ENCODE measurements at places on chromosomes 6 and 20.

DNA sequence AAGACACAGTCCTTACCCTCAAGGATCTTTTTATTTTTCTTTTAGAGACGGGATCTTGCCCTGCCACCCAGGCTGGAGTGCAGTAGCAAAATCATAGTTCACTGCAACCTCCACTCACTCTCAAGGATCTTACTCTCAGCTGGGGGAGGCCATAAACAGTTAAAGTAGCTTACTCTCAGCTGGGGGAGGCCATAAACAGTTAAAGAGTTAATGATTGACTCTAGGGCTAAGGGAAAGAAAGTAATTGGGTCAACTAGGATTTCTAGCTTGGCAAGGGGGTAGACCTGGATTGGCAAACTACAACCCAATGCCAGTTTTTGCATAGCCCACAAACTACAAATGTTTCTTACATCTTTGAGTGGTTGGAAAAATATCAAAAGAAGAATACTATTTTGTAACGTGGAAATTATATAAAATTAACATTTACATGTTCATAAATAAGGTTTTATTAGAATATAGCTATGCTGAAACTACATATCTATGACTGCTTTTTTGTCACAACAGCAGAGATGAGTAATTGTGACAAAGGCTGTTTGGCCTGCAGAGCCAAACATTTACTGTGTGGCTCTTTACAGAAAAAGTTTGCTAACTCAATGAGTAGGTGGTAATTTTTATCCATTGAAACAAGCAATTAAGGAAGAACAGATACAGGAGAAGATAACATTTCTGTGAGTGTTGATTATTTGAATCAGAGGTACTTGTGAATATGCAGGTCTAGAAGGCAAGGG, 46.4 kb downstream of the PTPRA start:
- no peak for DNase-seq

DNA sequence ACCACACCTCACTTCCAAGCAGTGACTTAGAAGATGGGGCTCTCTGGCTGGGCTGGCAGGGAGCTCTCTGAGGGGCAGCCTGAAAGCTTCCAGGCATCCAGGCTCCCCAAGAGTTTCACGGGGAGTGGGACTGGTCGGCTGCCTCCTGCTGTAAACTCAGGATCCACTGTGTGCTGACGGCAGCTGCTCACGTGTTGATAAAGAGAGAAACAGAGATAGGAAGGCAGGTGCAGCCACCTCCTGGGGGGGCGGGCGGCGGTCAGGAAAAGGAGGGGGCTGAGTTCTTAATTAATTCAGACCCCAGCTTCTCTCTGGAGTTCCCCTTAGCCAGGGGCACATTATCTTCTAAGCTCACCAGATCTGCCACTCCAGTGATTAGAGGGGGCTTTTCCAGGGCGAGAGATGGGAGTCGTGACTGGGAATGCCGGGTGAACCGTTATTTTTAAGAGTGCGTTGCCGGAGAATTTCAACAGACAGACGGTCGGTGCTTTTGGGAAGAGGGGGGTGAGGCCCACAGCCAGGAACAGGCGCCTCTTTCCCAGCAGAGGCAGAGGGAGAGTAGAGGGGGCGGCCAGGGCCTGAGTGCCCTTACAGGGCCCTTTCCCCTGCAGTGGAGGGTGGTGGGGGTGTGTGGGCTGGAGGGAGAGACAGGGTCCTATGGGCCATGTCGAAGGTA, 70.9 kb downstream of the CD40 start:
- DNase-seq, result peak; percentile 28

- no peak for DNase-seq
Observed at GRCh38 chr20:4666001-4666479, 55.7 kb upstream of the PRND start.

- no peak for DNase-seq
Observed at GRCh38 chr20:38126932-38127621, 38.0 kb downstream of the TGM2 start.

GRCh38 chr6:150575836-150576235, 23.8 kb upstream of the PLEKHG1 start:
- DNase-seq, result no peak

GRCh38 chr6:170435766-170436165, 117.3 kb downstream of the PSMB1 start:
- no peak for DNase-seq

Data from COR-L47 (cell line).